ENCODE measurements at places on chromosomes 5 and 9.

DNA sequence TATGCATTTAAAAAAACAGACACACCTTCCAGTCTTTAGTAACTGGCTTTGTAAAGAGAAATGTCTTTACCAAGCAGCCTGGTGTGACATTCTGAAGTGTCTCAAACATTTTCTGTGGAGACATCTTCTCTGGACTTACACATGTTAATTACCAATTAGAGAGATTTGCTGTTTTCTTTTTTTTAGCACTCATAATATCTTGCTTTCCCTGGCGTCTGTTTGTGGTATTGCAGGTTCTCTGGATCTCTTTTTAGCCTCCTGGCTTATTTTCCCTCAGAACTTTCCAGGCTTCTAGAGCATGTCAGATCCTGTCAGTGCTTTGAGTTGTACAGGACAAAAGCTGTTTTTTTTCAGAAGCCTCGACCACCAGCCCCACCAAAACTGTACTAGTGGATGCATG lies 92.5 kb downstream of the MSX2 start:
- no peak for DNase-seq

DNA sequence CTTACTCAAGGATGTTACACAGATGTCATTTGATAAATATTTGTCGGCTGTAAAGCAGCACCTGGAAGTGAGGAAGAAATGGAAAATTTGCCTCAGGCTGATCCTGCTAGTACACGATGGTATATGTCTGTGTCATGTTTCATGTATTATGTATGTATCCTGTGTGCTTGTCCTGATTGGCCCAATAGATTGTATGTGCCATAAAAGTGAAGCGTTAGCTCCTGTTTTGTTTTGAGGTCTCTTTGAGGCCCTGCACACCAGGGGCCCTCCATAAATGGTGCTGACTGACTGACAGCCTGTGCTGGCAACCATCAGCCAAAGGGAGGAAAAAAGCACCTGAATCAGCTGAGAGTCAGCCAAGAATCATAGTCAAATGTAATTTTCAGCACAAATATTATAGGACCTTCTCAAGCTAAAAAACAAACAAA lies 11.8 kb upstream of the LNPEP start:
- no peak for DNase-seq

DNA sequence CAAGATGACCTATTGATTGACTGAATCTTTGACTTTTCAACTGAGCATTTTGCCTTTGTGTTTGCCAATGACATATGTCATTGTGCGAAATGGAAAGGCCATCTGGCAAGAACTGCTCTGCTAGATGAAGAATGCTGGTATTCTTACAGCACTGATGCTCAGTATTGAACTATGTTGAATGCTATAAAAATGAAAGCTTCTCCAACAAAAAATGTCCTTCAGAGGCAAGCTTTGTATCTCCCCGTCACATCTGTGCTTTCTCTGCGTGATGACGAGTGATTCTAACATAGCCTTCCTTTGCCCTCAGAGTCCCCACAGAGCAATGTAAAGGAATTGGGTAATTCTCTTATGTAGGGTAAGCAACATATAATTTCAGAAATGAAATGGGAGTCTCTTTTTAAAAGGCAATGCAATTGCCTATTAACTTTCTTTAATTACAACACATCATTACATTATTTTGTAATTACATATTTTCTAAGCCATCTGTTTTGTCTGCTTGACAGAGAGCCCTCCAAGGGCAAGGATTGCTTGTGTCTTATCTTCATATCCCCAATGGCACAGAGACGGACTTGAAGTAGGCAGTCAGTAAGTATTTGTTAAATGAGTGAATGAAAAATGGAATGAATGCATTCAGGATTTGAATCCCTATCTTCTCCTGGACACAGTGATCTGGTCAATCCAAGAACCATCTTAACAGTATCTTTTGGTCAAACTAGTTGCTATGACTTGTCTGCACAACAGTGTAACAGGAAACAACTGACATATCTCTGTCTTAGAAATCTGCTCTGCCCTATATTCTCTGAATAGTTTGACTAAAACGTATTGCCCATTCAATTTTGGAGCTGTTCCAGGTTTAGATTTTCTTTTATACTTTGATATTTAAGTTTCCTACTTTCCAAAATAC lies 46.1 kb downstream of the ENC1 start:
- no peak for DNase-seq

DNA sequence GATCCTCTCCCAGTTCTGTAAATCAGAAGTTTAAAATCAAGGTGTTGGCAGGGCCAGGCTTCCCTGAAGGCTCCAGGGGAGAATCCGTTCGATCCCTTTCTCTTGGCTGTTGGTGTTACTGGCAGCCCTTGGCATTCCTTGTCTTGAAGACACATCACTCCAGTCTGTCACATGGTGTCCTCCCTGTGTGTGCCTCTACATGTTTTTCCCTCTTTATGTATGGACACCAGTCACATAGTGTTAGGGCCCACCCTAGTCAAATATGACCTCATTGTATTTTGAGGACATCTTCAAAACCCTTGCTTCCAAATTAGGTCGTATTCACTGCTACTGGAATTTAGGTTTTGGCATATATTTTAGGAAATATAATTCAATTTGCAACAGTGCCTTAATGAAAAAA lies 94.6 kb downstream of the RASEF start:
- no peak for DNase-seq

- no peak for DNase-seq
Observed at GRCh38 chr5:154782326-154782725, 27.1 kb downstream of the LARP1 start.

DNA sequence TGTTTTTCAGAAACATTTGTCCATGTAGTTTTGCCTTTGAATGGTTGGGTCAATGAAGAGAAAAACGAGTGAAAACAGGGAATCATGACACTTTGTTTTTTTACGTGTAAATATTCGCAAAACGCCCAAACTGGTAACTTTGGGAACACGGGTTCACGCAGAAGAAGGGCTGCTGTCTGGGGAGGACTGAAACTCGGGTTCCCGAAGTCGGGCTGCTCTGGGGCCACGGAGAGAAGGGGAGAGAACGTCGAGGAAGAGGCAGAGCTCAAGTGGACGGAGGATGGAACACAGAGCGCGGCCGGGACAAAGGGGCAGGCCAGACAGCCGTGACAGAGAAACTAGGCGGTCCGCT lies 478 bp upstream of the SETD9 start:
- DNase-seq, result peak; percentile 71

DNA sequence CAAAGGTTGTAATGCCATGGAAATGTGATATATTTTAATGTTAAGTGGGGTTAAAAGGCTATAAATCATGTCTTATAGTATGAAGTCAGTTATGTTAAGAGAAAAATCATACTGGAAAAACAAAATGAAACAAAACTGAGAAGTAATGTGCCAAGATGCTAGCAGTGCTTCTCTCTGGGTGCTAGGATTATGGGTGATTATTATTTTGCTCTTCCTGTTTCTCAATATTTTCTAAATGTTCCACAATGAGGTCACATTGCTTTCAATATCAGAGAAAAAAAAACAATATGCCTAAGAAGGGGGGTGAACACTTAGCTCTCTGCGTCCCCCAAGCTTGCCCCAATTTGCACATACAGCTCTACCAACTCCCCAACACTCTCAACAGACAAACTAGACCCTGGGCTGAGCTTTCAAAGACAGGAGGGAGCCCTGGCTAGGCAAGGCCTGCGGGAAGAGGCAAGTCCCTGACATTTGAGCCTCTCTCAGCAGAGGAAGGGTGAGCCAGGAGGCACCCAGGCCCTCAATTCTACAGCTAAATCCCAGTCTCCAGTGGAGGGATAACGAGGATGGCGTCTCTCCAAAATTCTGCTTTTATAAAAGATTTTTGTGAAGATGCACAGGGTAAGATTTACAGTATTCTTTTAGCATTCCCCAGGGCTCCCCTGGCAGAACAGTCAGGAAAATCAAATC lies 24.4 kb downstream of the WHRN start:
- DNase-seq, result no peak

- no peak for DNase-seq
Observed at GRCh38 chr5:55384072-55384471, 76.3 kb downstream of the MTREX start.

DNA sequence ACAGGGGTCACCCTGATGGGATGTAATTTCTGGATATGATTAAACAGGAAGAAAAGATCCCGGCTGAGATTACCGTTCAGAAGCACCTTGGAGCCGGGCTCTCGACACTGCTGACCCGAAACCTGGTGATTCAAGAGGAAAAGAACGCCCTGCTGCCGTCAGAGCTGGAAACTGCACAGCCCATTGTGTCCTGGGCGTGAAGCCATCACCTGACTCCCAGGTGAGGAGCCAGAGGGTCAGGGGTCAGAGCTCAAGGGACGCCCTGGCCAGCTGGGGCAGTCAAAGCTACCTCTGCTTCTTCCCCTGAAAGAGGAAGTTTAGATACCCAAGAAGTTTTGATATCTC lies 17.8 kb upstream of the SLC12A7 start:
- DNase-seq, result no peak

DNA sequence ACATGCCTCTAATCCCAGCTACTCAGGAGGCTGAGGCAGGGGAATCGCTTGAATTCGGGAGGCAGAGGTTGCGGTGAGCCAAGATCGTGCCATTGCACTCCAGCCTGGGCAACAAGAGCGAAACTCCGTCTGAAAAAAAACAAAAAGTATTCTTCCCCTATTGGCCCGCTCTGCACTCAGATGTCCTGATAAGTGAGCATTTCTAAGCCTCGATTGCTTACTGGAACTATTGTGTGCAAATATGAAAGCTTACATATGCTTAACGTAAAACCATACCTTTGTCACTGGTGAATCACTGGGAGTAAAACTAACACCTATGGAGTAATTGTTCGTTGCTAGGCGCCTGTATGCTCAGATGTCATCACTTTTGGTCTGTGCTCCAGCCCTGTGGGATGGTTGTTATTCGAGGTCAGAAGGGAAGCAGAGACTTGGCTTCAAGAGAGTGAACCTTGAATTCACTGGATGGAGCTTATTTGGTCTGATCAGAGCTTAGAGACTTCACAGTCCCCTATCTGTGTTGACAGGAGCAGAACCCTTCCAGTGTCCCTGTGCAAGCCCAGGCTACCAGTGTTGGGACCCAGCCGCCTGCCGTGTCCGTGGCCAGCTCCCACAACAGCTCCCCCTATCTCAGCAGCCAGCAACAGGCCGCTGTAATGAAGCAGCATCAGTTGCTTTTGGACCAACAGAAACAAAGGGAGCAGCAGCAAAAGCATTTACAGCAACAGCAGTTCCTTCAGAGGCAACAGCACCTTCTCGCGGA lies 25.3 kb upstream of the LTC4S start:
- DNase-seq, result no peak

DNA sequence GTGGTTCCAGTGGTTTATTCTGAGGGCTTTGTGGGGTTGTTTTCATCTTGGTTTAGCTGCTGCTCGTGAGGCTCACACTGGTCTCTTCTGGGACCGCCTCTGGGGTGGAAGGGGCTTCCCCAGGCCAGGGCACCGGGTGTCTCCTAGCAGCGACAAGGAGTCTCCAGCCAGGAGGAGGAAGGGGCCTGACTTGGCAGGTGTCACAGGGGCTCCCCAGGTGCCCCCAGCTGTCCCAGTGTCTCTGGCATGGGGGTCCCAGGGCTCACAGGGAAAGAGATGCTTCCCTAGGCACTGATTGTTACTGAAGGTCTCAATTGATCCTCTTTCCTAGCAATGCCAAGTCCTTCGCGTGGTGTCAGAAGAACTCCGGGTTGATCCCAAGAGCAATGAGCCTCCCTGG lies 241.1 kb upstream of the IRX4 start:
- DNase-seq, result no peak

- peak; percentile 25 for DNase-seq
Observed at GRCh38 chr5:170070556-170071412, 34.9 kb upstream of the FOXI1 start.

DNA sequence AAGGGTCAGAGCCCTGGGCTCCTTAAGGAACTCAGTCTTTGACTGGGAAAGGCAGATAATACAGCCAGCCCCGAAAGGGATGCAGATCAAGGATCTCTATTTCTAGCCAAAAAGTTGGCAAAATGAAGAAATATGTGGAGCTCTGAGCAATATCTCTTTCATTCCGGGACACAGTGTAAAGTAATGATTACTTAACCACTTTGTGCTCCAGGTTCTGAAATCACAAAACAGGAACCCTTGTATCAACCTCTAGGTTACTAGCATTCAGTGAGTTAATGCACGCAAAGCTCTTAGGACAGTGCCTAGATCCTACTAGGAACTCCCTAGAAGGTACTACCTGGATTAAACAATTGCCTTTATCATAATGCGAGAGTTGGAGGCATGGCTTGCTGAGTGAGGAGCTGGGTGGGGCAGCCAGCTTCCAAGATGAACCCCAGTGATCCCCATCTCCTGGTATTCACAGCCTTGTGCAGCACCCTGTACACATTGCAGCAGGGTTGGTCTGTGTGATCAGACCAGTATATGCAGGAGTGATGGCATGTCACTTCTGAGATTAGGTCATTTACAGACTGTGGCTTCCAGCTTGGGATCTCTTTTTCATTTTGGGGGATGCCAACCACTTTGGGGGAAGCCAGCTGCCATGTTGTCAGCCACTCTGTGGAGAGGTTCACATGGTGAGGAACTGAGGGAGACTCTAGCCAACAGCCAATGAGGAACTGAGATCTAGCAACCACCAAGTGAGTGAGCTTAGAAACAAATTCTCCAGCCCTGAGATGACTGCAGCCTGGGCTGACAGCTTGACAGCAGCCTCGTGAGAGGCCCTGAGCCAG lies 103.1 kb upstream of the SLC44A1 start:
- DNase-seq, result no peak

GRCh38 chr9:117231012-117231411 lies 183.8 kb downstream of the ASTN2 start:
- DNase-seq, result no peak

DNA sequence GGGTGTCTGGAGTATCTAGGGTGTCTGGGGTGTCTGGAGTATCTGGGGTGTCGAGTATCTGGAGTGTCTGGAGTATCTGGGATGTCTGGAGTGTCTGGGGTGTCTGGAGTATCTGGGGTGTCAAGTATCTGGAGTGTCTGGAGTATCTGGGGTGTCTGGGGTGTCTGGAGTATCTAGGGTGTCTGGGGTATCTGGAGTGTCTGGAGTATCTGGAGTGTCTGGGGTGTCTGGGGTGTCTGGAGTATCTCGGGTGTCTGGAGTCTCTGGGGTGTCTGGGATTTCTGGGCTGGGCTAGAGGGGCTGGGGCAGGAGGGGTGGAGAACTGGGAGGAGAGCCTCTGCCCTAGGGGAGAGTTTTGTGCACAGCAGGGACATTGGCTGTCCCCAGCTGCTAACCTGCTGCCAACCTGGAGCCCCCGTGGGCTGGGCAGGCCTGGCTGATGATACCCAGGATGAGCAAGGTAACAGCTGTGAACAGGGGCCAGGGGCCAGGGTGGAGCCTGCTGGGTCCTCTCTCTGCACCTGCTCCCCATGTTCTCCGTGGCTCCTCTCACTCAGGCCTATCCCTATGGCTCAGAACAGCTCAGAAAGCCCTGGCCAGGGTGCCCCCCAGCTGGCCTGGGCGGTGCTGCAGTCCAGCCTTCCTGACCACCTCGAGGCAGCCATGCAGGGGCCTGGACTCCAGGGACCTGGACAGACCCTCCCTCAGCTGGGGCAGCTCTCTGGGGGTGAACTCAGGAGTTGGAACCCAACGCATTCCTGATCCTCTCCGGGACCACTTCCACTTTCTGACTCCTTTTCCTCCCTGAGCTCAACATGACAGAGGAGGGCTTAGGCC lies 29.9 kb downstream of the LHX3 start:
- DNase-seq, result no peak

GRCh38 chr5:170149206-170149515 lies 43.5 kb downstream of the FOXI1 start:
- no peak for DNase-seq
